Sciatic nerve (tissue), 2 donors: ENCODE measurements at places on chromosomes 12 and 14.

GRCh38 chr12:75724928-75725312 lies 213.5 kb upstream of the KRR1 start:
- no peak for DNase-seq

- DNase-seq: no peak
Observed at GRCh38 chr12:132279184-132279889, 50.1 kb downstream of the GALNT9 start.

DNA sequence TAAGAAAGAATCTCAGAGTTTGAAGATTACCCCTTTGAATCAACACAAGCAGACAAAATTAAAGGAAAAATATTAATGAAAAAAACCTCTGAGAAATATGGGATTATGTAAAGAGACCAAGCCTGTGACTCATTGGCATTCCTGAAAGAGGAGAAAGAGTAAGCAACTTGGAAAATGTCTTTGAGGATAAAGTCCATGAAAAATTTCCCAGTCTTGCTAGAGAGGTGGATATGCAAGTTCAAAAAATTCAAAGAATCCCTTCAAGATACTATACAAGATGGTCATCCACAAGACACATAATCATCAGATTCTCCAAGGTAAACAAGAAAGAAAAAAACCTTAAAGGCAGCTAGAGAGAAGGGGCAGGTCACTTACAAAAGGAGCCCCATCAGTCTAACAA lies 13.3 kb downstream of the SLCO1B1 start:
- no peak for DNase-seq

- no peak for DNase-seq
Observed at GRCh38 chr12:80509781-80510556, 65.9 kb downstream of the PTPRQ start.
